ENCODE measurements at places on chromosomes 4 and X. TPM values are rescaled to one million over a fixed set of nuclear protein-coding genes. Genes with fewer than 3 reads are reported as not detected.

CHRNA9 gene
- 1.6 TPM for polyA plus RNA-seq

TNIP3 gene
- 2.3 TPM for polyA plus RNA-seq

DOK7 gene
- 2.4 TPM for polyA plus RNA-seq

SLIT2 gene
- polyA plus RNA-seq: 53.6 TPM

SH2D1A gene
- 0.17 TPM for polyA plus RNA-seq

FAM90A26 gene
- not detected for polyA plus RNA-seq

RNF150 gene
- polyA plus RNA-seq: 27.1 TPM

- peak; percentile 62 for DNase-seq
Observed at GRCh38 chr4:137664046-137664387, 131.7 kb upstream of the PCDH18 start.

DNA sequence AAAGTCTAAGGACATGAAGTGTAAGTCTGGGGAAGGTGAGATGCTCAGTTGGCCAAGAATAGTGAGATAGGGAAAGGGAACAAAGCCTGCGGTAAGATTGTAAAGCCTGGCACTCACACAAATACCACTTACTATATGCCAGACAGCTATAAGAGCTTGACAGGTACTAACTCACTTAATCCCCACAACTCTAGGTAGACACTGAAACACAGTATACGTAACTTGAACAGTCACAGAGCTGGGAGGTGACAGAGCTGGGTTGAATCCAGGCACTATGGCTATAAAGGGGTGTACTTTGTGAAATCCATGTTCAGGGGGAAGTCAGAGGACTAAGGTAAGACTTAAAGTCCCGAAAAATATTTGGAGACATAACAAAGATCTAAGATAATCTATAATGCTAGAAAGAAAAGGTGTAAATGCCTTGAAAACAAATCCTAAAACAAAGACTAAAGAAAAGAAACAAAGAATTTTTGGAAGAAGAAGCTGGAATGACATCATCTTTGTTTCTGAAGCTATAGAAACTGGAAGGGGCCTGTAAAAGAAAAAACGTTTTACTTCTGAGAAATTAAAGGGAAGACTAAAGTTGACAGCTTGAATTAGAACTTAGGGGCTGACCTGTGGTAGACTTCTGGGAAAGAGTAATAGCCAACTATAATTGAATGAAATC, 172.5 kb downstream of the PPP3CA start:
- DNase-seq: no peak

GRCh38 chr4:7938609-7939376, 868 bp downstream of the AFAP1 start:
- no peak for DNase-seq

- DNase-seq: no peak
Observed at GRCh38 chr4:77629885-77630284, 24.3 kb downstream of the CXCL13 start.

- peak; percentile 80 for DNase-seq
Observed at GRCh38 chr4:87092389-87093141, 127.9 kb downstream of the KLHL8 start.

DNA sequence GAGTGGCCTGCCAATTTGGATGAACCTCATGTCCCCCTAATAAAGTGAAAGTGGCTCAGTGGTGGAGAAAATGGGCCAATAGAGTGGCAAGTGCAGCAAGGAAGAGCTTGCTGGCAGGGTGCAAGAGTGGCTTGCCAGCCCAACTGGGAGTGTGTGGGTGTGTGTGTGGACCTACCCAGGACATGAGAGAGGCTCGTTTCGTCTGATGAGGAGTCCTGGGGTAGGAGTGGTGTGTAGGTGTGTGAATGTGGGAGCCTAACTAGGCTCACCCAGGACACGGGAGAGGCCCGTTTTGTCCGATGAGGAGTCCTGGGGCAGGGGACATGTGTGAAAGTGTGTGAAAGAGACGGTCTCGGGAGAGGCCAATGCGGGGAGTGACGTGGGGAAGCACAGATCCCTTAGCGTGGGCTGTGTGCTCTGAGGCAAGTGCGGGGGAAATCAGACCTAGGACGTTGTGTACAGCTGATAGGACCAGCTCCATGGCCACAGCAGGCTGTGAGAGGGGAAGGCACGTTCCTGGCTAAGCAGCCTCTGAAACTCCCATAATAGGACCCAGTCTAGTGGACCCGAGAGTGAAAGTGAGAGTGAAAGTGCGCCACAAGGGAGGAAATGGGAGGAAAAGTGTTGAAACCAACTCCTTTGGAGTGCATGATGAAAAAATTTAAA, 5.3 kb downstream of the GAGE10 start:
- no peak for DNase-seq

GRCh38 chr4:184255361-184255760, 37.7 kb upstream of the ENPP6 start:
- DNase-seq: no peak

GRCh38 chr4:155959417-155959816, 5.8 kb upstream of the CTSO start:
- no peak for DNase-seq

- DNase-seq: no peak
Observed at GRCh38 chrX:45198706-45199105, 2.0 kb downstream of the DIPK2B start.

GRCh38 chr4:176357359-176358082, 37.8 kb downstream of the SPCS3 start:
- DNase-seq: no peak

DNA sequence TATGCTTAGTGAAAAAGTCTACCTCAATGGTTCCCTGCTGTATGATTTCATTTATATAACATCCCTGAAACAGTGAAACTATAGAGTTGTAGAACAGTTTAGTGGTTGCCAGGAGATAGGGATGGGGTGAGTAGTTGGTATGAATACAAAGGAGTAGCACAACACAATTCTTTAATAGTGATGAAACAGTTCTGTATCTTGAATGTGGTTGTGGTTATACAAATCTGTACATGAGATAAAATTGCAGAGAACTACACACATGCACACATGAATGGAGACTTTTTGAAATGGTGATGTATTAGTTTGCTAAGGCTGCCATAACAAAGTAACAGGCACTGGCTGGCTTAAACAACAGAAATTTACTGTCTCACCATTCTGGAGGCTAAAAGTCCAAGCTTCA, 677.1 kb downstream of the ADGRL3 start:
- DNase-seq: no peak

DNA sequence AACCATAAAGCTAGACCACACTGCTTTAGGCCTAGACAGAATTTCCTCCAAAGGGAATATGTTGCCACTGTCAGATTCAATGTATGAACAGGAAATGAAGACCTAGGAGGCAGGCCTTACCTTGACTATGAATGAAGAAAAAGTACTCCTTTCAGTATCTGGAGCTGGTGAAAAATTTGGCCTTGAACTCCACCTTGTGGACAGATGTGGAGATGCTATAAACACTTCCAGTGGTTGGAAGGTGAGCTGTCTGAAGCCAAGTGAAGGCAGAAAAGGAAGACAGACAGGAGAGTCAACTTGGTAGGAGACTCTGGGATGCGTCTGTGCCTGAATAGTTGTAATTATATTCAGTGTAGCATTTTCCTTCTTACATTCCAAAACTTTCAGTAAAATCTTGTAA, 17.2 kb downstream of the SPIN3 start:
- DNase-seq: no peak

- no peak for DNase-seq
Observed at GRCh38 chrX:68692651-68693050, 45.2 kb downstream of the STARD8 start.

DNA sequence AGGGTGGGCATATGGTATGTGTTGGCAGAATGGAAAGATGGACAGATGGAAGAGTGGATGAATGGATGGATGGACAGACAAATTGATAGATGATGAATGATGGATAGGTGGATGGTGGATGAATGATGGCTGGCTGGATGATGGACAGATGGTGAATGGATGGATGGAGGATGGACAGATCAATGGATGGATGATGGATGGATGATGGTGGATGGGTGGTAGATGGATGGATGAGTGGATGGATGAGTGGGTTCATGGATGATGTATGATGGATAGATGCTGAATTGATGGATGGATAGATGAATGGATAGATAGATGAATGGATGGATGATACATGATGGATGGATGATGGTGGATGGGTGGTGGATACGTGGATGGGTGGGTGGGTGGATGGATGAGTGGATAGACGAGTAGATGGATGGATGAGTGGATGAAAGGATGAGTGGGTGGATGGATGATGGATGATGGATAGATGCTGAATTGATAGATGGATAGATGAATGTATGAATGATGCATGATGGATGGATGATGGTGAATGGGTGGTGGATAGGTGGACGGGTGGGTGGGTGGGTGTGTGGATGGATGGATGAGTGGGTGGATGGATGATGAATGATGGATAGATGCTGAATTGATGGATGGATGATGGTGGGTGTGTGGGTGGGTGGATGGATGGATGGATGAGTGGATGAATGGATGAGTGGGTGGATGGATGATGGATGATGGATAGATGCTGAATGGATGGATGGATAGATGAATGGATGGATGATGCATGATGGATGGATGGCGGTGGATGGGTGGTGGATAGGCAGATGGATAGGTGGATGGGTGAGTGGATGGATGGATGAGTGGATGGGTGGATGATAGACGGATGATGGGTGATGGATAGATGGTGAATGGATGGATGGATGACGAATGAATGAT, 249.6 kb downstream of the AFAP1 start:
- DNase-seq: no peak

GRCh38 chrX:13081395-13082205, 37.2 kb upstream of the FAM9C start:
- DNase-seq: no peak

- no peak for DNase-seq
Observed at GRCh38 chr4:149031399-149031798, 589.2 kb upstream of the NR3C2 start.

DNA sequence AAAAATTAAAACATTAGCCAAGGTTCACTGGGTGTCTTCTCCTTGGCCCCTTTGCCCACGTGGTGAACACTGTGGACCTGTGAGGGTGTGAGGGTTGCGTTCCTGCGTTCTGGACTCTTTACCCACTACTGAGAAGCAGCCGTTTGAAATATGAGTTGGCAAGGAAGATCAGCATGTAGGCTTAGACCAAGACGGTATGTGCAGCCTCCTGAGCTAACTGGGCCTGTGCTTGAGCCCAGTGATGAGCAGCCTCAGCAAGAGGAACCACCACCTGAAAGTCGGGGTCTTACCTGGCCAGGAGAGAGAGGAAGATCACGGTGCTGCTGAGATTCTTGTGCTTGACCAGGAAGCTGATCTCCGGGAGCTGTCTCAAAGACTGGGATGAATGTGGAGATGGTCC, 19.5 kb downstream of the RGS12 start:
- no peak for DNase-seq

All from left renal cortex interstitium (tissue), 4 donors.